ENCODE measurements at places on chromosomes 1 and 21. TPM values are rescaled to one million over a fixed set of nuclear protein-coding genes. Genes with fewer than 3 reads are reported as not detected.

HSD3B2 gene
- 0.06 TPM for polyA plus RNA-seq

- no peak for DNase-seq
Measured at GRCh38 chr1:213060836-213061235, 9.8 kb downstream of the RPS6KC1 start.

- DNase-seq, result no peak
Measured at GRCh38 chr1:8818325-8818775, 910 bp upstream of the RERE start.

SPRR2E gene
- not detected for polyA plus RNA-seq

DNA sequence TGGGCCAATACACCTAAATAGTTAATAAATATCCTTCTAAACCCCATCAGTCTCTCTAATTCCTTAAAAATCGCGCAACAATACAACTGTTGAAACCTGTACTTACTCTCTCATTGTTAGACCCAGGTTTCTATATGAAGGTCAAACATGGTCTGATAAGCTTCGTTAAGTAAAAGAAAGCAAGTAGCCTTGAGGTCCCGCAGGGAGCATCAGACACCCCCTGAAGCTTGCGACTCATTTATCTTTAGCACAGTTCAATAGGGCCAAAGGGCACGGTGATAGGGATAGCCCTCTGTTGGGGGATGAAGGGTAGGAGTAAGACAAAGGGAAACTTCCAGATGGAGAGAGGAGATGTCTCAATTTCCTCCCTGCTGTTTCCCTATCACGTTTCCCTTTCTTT, 27.3 kb upstream of the THEM4 start:
- no peak for DNase-seq

DNA sequence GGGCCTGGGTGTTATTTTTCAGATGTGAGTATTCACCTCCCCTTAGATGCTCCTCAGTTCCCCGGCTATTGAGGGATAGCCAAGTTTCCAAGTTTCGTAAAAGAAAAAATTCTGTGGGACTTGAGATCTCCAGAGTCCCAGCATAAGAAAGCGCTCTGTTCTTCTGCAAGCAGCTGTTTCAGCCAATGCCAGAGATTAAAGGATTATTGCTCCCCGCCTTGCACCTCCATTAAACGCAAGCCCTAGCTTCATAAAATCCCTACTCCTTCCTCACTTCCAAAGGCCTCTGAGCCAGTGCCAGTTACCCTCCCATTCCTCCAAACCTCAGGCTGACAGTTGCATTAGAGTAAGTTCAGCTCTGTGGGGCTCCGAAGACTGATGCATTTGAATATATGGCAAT, 56.4 kb downstream of the CHIA start:
- DNase-seq, result no peak

DNA sequence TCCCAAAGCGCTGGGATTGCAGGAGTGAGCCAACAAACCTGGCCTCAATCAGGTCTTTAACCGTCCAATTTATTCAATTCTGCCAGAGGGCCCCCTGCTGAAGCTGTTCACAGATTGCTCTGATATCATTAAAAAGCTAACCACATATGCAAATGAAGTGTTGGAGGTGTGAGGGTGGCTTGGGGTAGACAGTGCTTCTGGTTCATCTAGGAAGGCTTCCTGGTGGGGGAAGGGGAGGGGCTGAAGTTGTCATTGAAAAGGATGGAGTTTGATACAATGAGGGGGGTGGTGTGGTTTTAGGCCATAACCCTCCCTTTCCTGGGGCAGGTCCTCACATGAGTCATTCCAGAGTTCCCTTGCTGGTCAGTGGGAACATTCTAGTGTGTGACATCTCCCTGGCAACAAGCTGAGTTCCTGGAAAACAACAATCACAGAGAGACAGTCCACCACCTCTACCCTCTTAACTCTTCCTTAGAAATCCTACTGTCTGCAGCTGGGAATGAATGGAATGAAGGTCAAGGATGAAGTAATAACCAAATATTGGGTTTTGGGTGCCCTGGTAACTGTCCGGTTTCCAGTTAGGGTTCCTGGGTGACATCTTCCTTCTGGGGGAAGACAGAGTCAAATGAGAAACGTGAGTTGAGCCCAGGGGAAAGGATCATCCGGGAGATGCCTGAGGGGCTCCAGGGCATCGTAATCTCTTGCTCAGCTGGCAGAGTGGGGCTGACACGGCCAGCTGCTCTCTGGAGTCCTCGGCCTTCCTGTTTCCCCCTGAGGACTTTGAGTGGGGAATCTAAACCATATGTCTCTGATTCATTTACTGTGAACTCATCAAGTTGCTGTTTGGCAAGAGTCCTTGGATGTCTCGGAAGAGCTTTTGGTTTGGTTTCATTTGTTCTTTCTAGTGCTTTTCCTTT, 32.2 kb downstream of the BATF3 start:
- DNase-seq, result no peak

- DNase-seq, result no peak
Measured at GRCh38 chr21:33643658-33644311, 1.5 kb downstream of the ITSN1 start.

CCDC30 gene
- 0.80 TPM for polyA plus RNA-seq

SAMD11 gene
- polyA plus RNA-seq, result 7.7 TPM

SLAMF9 gene
- polyA plus RNA-seq, result 0.22 TPM

USH2A gene
- under 0.01 TPM for polyA plus RNA-seq

DNA sequence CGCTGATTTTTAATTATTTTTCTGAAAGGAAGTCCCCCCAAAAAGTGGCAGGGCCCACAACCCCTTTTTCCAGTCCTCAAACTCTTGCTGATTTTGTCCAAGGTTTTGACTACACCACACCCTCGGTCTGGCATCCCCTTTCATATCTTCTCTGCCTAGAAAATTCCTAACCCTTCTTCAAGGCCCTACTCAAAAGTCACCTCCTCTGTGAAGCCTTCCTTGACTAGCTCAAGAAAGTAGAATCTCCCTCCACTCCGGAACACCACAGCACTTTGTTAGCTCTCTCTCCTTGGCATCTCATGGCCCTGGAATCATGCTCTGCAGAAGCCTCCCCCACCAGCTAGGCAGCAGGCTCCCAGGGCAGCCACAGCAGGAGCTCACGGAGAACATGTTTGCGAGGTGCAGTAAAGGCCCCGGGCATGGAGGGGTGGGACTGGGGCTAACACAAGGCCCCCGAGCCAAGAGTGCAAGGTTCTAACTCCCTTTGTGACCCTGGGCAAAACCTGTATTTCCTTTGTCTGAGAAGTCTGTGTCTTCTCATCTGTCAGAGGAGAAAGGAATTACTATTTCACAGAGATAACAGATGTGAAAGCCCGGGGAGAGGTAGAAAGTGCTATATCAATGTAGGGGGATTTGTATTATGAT, 17.7 kb upstream of the S100A7 start:
- DNase-seq, result no peak

CDCA8 gene
- polyA plus RNA-seq, result 7.7 TPM

CD34 gene
- 5.1 TPM for polyA plus RNA-seq

GRCh38 chr1:224458996-224459395, 24.4 kb upstream of the WDR26 start:
- no peak for DNase-seq

RNU1-3 gene
- polyA plus RNA-seq, result not detected

- peak; percentile 55 for DNase-seq
Measured at GRCh38 chr21:46001821-46002681, 20.5 kb downstream of the COL6A1 start.

GRCh38 chr1:156882543-156882942, 11.0 kb upstream of the PEAR1 start:
- no peak for DNase-seq

RABIF gene
- 9.4 TPM for polyA plus RNA-seq

RFX5 gene
- 57.8 TPM for polyA plus RNA-seq

GRCh38 chr1:81340239-81340638, 460.5 kb upstream of the ADGRL2 start:
- DNase-seq, result no peak

GRCh38 chr1:109767637-109768334, 4.1 kb upstream of the EPS8L3 start:
- DNase-seq, result peak; percentile 48

DNA sequence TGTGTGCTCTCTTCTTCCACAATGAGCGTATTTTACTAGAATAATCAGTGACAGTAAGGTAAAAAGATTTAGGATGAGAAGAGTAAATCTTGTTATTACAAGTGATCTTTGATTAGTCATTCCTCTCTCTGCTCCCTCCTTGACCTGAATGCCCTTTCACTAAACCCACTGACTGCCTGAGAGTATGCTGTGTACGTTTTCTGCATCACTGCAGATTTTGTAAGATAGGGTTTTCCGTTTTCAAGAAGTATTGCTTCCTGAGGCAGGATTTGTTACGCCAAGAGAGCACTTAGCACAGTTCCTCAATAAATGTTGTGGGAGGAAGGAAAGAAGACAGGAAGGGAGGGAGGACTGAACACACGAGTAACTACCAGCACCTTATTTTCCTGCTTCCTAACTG, 7.7 kb upstream of the LAMB3 start:
- no peak for DNase-seq

DNA sequence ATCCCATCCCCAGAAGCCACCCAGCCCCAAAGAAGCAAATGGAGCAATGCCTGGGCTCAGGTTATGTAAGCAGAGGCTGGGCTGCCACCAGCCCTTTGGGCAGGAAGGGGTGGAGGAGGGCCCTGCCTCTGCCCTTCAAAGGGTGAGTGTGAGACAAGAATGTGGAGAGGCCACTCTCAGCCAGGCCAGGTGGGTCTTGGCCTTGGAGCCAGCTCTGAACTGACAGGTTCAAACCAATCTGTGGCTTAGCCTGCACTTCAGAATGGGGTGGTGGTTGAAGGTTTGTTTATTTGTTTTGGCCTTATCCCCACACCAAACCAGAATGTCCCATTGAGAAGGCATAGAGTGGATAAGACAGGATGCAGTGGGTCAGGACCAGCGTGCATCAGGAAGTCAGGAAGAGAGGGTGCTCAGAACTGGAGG, 29.8 kb downstream of the C1orf116 start:
- DNase-seq, result no peak

- DNase-seq, result no peak
Measured at GRCh38 chr1:177145106-177146070, 19.1 kb downstream of the ASTN1 start.

GRCh38 chr1:204335533-204335932, 24.2 kb downstream of the PLEKHA6 start:
- DNase-seq, result no peak

DNA sequence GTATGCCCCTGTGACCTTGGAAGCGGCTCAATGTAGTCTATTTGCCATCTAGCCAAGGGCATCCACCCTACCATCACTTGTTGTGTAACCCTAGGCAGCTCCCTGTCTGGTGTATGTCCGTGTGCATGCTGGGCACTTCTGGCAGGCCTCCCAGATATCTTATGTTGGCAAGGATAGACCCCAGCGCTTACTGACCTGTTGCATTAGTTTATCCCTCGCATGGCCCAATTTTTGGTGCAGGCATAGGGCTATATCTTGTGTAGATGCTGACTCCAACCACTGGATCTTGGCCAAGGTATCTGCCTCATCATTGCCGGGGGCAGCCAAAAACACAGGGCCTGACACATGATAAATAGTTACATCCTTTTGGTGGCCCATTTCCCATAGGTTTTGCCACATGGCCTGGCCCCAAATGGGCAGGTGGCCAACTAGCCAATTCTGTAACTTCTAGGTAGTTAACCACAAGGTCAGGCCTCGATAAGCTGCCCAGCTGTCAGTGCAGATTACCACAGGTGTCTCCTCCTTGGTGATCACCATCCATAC, 14.0 kb upstream of the TBX19 start:
- DNase-seq, result peak; percentile 63

GRCh38 chr1:88552226-88552625, 131.8 kb upstream of the PKN2 start:
- DNase-seq, result no peak

METTL18 gene
- polyA plus RNA-seq, result 15.5 TPM

LCA5L gene
- polyA plus RNA-seq, result 0.26 TPM

FHAD1 gene
- 0.43 TPM for polyA plus RNA-seq

- DNase-seq, result peak; percentile 39
Measured at GRCh38 chr1:226627050-226627755, 78.6 kb downstream of the STUM start.

DNA sequence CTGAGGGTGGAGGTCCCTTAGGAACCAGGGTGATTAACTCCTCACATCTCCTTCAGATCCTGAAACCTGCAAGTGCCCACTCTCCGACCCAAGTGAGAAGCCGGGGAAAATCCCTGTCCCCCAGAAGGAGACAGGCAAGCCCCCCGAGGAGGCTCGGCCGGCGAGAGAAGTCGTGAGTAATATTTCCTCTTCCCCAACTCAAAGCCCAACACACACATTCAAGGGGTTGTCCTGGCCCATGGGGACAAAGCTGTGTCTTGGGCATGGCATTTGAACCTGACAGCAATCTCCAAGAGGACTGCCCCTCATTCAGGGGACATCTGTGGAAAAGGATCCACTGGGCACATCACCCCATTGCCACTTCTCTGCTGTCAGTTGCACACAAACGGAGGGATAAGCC, 23.6 kb downstream of the VASH2 start:
- no peak for DNase-seq

- DNase-seq, result no peak
Measured at GRCh38 chr1:94804442-94804837, 15.7 kb upstream of the SLC44A3 start.

DNA sequence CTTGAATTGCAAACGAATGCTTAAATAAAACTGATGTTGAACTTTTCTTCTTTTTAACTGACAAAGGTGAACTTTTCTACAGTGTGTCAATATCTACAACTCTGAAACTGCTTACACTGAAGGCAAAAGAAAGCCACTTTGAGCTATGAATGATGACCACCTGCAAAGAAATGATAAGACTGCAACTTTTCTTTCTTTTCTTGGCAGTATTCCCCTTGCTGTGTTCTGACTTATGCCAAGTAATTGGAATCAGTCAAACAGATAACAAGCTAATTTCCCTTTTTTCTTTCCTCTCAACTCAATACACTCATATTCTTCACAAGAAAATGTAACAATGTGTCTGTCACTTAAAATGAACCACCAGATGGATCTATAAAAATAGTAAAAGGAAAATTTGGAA, 588.1 kb upstream of the BRINP3 start:
- no peak for DNase-seq

- no peak for DNase-seq
Measured at GRCh38 chr1:29974316-29974724, 738.0 kb downstream of the PTPRU start.

ACTL8 gene
- not detected for polyA plus RNA-seq

KRTAP25-1 gene
- polyA plus RNA-seq, result not detected

- DNase-seq, result no peak
Measured at GRCh38 chr1:59128239-59128736, 168.6 kb upstream of the FGGY start.

DNA sequence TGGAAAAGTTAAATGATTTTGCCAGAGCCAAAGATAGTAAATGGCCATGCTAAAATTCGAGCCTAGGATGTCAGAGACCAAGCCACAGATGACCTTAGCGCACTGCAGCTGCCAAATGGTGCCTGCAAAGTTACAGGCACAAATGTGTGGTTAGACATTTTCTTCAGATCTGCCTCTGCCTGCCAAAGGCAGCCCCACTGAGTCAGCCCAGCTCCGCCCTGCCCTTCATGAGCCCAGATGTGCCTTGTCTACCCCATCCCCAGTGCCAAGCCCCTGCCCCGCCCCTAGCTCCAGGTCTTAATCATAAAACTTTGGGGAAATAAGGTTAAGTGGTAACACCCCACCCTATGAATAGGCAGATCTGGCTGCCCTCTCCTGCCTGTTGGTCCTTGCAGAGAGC, 105.9 kb downstream of the DTL start:
- no peak for DNase-seq

GRCh38 chr1:96756789-96757188, 35.2 kb downstream of the PTBP2 start:
- DNase-seq, result no peak

- no peak for DNase-seq
Measured at GRCh38 chr1:199157494-199157893, 518.7 kb downstream of the PTPRC start.

RPS6KC1 gene
- 3.2 TPM for polyA plus RNA-seq

Data from spleen (tissue), 13 donors.